CD4-positive, alpha-beta T cell treated with Interleukin-10 for 1 hour (primary cell): ENCODE measurements at places on chromosomes 11 and 22.

DNA sequence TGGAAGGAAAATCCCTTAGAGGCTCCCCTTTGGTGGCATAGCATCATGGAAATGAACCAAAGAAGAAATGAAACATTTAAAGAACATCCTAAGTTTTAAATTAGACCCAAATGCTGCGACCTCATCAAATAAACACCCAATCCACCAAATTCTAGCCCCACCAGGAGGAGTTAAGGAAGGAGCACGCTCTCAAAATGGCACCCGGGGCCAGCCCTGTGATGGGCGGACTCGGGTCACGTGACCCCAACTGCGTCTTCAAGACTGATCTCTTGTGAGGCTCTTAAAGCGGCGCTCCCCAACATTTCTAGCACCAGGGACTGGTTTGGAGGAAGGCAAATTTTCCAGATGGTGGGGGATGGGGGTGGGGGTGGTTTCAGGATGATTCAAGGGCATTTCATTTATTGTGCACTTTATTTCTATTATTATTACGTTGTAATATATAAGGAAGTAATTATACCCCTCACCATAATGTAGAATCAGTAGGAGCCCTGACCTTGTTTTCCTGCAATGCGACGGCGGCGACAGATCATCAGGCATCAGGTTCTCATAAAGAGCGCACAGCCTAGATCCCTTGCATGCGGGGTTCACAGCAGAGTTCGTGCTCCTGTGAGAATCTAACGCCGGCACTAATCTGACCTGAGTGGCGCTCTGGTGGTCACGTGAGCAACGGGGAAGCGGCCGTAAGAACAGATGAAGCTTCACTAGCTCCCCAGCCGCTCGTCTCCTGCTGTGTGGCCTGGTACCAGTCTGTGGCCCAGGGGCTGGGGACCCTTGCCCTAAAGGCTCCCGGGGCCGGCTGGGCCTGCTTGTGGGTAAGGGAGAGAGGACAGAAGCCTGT, 90.6 kb upstream of the SLC22A12 start:
- no peak for DNase-seq

DNA sequence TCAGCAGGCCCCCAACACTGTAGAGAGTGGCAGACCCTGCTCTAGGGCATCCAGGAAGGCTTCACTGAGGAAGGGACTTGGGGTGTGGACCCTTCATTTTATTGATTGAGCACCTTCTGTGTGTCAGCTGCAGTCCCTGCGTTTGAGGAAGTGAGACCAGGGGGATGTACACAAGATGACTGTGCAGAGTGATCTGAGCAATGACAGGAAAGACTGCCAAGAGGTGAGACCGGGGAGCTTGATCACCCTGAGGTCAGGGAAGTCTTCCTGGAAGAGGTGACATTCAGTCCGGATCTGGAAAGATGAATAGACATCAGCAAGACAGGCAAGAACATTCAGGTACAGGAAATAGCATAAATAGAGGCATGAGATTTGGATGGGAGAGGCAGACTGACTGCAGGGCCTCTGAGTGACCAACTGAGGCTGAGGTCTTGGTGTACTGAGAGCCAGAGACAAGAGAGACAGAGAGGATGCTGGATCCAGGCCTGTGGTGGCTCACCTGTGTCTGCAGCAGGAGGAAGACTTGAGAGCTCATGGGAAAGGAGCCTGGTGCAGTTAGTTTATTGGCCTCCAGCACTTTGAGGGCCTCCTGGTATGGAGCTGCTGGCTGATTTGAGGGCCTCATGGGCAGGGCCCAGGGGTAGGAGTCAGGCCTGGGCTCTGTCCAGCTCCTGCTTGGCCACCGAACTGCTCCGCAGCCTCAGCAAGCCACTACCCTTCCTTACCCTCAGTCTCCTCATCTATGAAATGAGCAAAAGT, 5.2 kb downstream of the DGAT2 start:
- DNase-seq = peak; percentile 9

DNA sequence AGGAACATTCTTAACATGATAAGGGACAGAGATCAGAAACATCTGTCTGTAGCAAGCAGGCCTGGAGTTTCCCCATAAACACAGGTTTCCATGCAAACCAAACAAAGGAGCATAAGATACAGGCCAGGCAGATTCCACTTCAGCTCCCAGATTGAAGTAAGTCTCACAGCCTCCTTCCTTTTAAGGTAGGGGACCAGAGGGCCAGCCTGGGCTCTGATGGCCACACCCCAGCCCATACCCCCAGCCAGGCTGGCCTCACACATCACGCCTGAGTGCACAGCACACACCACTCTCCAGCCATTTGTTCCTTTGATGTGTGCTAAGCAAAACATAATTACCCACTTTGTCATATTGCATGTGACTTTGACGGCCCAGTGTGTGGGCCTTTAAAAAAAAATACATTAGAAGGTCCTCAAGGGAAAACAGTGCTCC, 518.7 kb downstream of the NTM start:
- DNase-seq = no peak

- DNase-seq = no peak
These were observed 983 bp downstream of the NARS2 start for GRCh38 chr11:78573681-78574080.
